Hippocampal formation (tissue), 2 donors: ENCODE measurements at places on chromosomes 3 and 15.
A peak's percentile ranks its signal among the peaks of the same experiment; 100 is the strongest.

- DNase-seq, result no peak
Measured at GRCh38 chr15:94186770-94187331, 44.5 kb upstream of the MCTP2 start.

DNA sequence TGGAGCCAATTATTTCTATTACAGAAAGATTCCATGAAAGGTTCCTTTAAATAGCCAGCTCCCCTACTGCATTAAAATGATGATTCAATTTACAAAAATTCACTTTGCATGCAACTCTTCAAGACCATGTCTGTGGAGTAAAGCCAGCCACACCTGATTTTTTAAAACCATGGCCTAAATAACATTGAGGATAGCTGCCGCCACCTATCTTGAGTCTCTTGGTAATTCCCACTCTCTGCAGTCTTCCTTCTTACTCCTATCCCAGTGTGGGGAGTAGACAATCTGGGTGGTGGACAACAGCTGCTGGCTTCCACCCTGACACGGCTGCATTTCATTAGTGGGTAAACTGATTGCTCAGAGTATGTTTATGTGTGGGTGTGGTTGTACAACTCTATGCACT lies 10.7 kb downstream of the LRTM1 start:
- DNase-seq, result no peak

- DNase-seq, result no peak
Measured at GRCh38 chr3:162468791-162469190, 972.2 kb downstream of the OTOL1 start.

DNA sequence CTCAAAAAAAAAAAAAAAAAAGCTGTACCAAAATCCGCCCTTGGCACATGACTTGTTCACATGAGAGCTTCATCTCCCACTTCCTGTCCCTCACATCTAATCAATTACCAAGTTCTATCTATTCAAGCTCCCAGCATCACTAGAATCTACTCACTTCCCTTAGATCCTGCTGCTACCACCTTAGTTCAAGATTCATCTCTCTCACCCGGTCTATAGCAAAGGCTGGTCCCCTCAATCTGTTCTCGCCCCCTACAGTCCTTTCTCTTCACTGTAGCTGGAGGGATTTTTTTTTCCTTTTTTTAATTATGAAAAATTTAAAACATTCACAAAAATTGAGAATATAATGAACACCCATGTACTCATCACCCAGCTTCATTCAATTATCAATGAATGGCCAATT lies 16.7 kb upstream of the GPR160 start:
- no peak for DNase-seq

DNA sequence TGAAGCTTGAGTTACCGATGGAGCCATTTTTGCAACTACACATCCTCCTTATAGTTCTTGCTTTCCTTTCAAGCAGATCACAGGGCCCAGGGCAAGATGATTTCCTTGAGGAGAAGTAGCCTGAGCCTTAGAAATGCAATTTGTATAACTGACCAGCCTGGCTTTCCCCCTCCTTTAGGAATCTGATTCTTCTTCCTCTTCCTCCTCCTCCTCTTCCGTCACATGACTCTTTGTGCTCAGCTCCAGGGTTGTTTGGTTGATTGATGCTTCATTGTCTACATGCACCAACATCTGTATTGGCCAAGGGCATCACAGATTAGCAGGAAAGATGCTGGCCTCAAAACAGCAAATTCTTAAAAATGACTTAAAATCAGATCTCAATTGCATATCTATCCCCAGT lies 3.3 kb downstream of the SNAPC5 start:
- no peak for DNase-seq

- DNase-seq, result no peak
Measured at GRCh38 chr15:71083349-71083748, 31.9 kb upstream of the THSD4 start.

DNA sequence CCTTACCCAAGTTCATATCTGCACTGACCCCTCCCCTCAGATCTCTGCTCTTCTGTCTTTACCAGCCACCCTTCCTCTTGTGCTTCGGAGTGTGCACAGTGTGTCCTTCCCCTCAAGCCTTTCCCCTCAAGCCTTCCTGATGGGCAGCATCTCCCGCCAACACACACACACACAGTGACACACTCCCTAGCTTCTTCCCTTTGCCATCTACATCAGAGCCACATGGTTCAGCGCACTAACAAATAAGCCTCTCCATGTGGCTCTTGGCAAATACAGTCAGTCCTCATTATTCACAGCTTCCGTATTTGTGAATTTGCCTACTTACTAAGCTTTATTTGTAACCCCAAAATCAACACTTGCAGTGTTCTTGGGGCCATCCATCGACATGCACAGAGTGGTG lies 37.5 kb downstream of the SH3BP5 start:
- no peak for DNase-seq

DNA sequence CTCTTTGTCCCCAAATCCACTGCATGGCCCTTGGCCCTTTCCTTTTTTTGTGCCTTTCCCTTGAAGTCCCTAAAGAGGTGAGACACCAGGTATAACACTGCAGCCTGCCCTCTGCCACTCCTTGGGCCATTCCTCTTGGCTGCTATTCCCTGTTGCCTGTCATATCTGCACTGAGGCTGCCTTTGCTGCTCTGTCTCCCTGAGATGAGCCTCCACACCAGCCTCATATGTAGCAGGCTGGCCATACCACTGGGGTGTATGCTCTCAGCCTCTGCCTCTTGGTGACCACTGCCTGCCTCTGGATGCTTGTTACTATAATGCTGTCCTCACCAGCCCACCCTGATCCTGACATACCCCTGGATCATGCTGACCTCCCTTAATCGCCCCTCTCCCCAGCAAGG lies 252.0 kb downstream of the CLSTN2 start:
- DNase-seq, result no peak

DNA sequence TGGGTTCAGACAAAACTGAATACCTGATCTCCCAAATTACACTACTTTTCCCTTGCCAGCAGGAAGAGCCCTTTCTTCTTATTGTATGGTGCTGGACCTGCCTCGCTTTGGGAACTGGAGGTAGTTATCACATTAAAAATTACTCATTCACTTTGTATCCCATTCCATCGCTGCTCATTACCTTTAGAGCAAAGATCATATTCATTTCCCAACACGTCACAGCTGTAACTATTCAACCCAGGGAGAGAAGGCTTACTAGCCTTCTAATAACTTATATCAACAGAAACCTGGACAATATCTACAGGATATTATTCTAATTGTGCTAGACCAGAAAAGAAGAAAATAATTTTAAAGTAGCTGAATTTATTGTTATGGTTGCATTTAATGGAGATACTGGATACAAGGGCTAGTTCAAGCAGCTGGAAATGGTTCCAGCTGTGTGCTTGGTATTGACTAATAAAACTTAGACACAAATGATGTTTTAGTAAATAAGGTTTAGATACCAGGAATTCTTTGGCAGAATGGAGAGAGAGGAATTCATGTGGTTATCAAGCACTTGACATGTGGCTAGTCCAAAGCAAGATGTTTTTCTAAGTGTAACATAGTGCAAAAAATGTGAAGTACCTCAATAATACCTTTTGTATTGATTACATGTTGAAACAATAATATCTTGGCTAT lies 656.3 kb downstream of the ROBO1 start:
- DNase-seq, result no peak

DNA sequence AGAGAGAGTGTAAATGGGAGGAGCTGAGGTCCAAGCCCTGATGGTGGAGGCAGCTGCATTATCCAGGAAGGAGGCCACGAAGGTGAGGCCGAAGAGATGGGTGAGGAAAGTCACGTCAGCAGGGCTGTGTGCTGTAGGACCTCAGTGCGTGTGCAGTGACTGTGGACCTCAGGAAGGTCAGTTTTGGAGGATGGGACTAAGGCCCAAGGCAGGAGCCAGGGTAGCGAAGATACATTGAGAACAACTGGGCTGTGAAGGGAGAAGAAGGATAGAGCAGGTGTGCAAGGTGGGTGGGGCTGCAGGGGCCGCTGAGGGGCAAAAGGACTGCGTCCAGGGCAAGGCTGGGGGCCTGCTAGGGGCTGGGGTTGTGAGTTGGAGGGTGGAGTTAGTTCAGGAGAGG lies 4.9 kb downstream of the KLHL40 start:
- no peak for DNase-seq

- no peak for DNase-seq
Measured at GRCh38 chr3:356952-357351, 160.4 kb downstream of the CHL1 start.

DNA sequence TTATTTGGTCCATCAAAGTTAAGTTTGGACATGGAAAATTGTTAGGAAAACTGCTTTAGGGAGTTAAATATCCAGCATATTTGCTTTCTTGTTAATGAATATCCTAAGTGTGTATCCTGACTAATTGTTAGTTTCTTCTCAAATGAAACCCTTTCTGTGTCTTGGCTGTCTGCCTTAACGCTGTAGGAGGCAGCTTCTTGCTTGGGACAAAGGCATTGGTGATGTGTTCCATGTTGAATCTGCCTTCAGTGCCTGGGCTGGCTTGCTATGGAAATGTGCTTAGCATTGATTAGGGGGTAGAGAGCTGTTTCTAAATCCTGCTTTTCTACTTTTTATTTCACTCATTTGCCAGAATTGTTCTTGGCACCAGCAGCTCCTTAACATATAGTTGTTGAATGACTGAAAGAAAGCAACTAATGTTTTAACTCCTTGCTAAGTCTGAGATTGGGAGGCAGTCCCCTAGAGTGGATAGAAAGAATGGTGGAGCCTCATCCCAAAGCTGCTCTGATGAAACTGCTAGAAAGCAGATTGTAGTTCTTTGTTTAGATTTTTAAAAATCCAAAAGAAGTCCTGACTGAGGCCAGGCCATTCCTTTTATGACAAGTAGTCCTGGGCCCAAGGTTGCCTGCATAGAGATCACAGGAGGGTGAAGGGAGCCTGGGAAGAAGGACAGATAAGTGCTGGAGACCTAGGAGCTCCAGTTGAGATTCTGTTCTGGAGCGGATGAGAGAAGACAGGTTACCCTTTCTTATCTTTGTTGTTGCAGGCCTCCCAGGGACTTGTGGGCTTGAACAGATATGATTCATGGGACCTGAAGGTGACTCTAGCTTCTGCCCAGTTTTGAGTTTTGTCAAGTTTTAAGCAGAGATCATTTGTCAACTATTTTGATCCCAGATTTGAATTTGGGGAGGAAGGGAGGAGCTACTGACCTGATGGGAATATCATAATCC lies 39.3 kb downstream of the OXNAD1 start:
- DNase-seq, result peak; percentile 16

GRCh38 chr15:78415284-78415683 lies 22.7 kb upstream of the IREB2 start:
- no peak for DNase-seq

GRCh38 chr3:3191675-3192285 lies 12.3 kb upstream of the CRBN start:
- DNase-seq, result no peak

DNA sequence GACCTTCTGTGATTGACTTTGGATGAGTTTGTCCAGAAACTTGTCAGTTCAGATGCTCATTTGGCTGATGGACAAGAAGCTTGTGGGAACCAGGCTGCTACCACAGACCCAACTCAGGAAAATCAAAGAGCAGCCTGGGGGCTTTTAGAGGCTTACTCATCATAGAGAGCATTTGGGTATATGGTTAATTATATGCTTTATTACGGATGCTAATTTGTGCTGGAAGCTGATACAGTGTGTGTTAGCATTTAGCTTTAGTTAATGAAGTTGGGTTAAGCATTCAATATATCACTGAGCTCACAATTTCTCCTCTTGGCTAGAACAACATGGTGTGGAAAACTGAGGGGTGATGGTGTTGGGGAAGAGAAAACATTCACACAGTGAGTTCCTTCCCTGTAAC lies 664.2 kb upstream of the CFAP20DC start:
- no peak for DNase-seq

GRCh38 chr3:44048196-44048924 lies 193.3 kb upstream of the TOPAZ1 start:
- no peak for DNase-seq

GRCh38 chr3:120130656-120131055 lies 36.4 kb upstream of the GSK3B start:
- DNase-seq, result no peak

GRCh38 chr15:61654918-61655317 lies 405.3 kb downstream of the VPS13C start:
- no peak for DNase-seq

DNA sequence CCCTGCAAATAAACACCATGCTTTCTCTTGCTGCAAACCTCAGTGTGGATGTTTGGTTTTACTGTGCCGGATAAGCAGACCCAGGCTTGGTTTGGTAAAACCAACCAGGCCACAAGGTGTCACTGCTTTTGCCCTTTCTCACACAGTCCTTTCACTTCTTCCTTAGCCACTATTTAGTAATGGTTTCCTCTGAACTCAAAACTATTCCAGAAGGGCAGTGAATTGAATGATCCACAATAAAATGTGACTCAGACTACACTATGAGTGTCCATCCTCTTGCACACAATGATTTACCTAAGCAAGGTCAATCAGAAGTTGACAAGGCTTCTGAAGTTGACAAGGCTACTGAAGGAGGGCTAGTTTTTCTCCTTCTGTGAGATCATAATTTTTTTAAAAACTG lies 552.4 kb upstream of the CCDC54 start:
- DNase-seq, result no peak

- DNase-seq, result no peak
Measured at GRCh38 chr3:147361454-147362420, 44.6 kb downstream of the ZIC4 start.

- DNase-seq, result no peak
Measured at GRCh38 chr3:146250449-146251382, at the start of gene PLSCR4. PLSCR4 (minus strand) TSS chr3:146251105; CDS start chr3:146222071, 29,034 bp downstream.

- DNase-seq, result no peak
Measured at GRCh38 chr15:60772395-60773120, 293.6 kb upstream of the ICE2 start.

DNA sequence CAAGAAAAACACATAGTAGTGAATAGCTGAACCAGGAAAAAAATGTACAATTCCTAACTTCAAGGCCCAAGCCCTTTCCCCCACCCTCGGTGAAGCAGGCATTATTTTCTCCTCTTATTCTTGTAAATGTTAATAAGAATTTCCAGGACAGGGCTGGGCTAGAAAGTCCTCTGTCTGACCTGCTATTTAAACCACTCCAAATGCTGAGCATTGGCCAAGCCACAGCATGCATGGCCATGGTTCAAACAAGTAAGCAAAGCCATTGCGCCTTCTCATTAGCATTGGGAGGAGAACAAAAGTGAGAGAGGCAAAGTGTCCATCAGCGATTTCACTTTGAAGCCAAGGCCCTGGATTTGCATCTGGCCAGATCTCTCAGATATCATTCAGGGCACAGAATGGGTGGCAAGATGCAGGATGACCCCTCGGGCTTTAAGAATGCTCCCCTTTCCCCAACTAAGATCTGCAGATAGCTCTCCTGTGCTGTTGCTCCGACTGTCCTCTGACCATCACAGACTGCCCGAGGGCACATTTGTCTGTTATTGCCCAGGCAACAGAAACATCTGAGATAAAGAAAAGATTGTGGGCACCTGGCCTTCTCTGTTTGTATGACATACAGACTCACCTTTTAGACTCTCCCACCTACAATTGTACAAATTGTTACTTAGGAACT lies 46.3 kb downstream of the CEMIP start:
- no peak for DNase-seq
